MV-4-11 (cell line): ENCODE measurements at places on chromosomes 4 and X.

DNA sequence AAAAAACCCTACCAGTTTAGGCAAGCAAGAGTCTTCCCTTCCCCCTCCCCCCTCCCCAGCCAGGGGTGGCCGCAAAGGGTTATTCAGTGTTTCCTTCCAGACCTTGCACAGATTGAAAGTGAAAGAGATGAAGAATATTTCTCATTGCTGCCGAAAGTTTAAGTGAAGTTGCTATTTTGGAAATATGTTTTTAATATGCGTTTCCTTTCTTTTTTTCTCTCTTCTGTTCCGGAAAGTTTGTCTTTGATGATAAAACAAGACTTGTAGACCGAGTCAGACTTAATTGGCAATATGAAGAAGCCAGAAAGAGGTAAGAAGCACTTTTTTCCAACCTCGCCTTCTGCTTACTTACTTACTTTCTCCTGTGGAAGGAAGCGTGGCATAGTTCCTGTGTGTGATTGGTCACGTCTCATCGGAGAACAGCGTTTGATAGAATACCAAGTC, 58.5 kb upstream of the CLCN4 start:
- peak; percentile 9 for DNase-seq

DNA sequence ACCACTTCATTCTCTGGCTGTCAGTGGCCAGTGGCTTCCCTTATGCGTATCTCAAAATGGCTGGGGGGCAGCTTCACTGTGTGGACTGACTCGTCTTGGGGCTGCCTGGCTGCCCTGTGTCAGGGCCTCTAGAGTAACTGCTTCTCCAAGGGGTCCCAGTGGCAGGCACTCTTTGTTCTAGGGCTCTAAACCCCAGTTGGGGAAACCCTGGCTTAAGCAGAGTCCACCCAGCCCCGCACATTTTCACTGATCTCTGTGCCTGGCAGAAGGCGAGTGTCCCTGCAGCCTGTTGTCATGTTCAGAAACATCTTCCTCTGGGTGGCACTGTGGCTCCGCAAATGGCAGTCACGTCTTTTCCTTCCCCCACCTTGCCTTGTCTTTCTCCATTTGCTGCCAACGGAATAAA, 59.7 kb downstream of the NBDY start:
- no peak for DNase-seq

- DNase-seq: no peak
Measured at GRCh38 chr4:34709564-34709963, 1534.8 kb downstream of the ARAP2 start.

- DNase-seq: no peak
Measured at GRCh38 chrX:136879001-136879687, 1.4 kb downstream of the RBMX start.

- DNase-seq: no peak
Measured at GRCh38 chr4:154686838-154687237, 57.0 kb upstream of the LRAT start.

- DNase-seq: no peak
Measured at GRCh38 chr4:141768954-141769353, 132.6 kb downstream of the IL15 start.

- DNase-seq: peak; percentile 80
Measured at GRCh38 chr4:123232439-123232838, 164.2 kb upstream of the SPRY1 start.

GRCh38 chr4:184782731-184783373, 42.9 kb downstream of the ACSL1 start:
- no peak for DNase-seq

DNA sequence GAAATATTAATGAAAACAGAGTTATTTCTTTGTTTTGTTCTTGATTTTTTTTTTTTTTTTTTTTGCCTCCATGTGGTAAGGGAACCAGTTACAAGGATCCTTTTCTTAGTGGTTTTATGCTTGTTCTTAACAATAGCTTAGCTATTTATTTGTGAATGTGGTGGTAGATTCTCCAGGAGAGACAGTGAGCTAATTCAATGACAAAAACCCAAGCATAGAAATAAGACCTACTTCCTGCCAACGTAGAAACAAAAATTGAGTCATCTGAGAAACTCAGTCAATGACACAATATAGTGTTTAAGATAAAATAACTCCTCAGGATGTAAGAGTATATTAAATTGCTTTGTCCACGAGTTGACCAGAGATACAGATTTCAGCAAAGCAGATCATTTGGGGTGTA, 863.8 kb upstream of the PABPC4L start:
- DNase-seq: no peak

GRCh38 chr4:67571975-67572374, 13.4 kb downstream of the STAP1 start:
- DNase-seq: no peak

DNA sequence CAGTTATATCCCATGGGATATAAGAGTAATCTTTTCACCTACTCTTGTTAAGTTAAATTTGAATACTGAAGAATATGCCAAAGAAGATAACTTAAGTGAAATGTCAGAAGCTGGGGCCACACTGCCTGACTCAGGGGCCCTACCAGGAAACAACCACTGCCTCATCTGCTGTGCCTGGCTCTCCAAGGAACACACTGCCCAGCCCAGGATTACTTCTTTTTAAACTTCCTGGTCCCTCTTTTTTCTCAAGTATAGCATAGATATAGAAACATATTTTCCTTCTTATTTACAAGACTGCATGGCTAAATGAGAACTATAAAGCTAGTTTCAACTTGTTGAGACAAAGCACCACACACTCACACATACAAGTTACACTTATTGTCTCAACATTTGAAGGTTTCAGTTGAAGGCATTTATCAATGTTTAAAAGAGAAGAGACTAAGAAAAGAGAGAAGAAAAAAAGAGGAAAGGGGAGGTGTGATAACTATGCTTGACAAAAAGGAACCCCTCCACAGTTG, 45.2 kb downstream of the MAML3 start:
- no peak for DNase-seq

GRCh38 chr4:149108626-149109025, 666.4 kb upstream of the NR3C2 start:
- no peak for DNase-seq

DNA sequence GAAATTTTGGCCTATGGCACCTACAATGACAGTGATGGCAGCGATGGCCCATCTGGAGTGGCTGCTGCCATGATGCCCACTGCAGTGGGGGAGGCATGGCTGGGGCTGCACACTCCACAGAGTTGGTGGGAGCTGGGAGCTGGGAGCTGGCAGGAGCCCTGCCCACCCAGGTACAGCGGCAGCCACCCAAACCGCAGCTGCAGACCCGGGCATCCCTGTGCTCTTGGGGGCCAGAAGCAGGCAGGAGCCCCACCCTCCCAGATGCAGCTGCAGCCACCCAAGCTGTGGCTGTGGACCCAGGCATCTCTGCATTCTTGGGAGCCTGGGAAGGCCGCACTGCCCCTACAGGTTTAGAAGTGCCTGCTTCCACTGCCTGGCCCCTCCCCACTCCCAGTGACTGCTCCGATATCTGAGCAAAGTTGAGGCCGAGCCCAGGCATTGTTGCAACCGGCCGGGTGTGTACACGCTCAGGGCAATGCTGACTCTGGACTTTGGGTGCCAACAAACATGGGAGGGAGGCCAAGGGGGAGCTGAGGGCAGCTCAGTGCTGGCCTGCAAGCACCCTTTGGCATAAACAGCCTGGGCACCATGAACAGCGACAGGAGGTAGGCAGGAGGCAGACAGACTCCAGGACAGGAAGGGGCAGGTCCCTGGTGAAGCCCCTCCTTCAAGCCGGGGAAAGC, 82.8 kb downstream of the PPP4R3C start:
- no peak for DNase-seq

DNA sequence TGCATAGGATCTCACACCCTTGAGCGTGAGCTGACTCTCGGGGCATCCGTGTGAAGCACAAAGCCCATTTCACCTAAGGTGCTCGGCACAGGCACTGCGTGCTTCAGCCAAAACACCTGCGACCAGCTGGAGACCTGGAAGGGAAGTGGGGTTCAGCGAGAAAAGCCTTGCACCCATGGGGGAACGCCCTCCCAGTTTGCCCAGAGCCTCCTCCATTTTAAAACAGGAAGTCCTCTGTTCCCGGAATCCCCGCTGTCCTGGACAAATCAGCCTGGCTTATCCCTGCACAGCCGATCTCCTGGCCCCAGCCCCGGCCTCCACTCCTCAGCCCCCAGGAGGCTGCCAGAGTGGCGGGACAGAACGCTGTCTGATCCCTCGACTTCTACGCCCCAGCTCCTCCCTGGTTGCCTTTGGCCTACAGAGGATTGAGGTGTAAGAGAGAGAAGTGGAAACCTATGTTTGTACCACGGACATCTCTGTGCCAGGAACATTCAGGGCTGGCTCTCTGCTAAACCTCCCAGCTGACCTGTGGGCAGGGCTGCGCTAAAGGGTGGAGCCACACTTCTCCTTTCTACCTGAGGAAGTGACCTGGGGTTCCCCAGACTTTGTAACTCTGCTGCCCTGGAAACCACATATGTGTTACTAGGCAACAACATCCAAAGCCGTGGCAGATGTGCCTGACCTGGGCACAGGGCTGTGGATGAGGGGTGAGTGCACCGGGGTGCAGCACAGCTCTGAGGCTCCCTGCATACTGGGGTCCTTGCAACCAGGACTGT, 3.8 kb upstream of the C4orf50 start:
- DNase-seq: no peak

GRCh38 chrX:2147928-2148327, 352.8 kb downstream of the DHRSX start:
- no peak for DNase-seq

GRCh38 chrX:111322231-111322855, 52.1 kb upstream of the CAPN6 start:
- peak; percentile 76 for DNase-seq

DNA sequence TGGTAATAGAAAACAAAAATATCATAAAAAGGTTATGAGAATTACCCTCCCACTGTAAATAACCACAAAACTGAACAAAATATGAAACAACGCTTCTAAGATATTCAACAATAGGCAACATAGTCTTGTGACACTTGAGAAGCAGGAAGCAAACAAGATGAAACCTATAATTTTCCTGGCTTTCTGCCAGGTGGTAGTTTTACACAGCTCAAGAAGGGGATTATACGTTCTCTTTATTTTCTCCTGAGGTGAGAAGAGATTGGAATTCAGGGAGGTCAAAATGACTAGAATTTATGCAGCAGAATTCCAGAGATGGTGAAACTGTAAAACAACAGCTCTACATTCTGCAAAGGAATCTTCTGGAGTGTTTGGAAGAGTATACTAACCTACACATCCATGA, 186.0 kb downstream of the HHIP start:
- no peak for DNase-seq

DNA sequence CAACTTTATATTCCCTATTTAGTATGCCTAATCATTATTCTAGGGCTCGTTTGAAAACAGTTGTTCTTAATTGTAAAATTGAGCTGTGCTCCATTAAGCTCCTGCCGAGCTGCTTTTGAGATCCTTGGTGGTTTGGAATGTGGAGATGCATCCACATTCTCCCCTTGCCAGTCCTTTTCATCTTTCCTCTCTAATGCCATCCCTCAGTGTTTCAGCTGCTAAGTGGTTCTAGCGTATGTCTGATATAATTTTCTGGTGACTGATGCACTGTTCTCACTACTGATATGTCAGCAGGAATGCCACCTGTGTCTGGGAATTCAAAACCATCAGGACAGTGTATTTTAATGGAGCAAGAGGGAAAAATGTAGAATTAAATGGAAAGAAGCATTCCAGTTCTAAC, 1085.0 kb downstream of the CCSER1 start:
- no peak for DNase-seq

- no peak for DNase-seq
Measured at GRCh38 chrX:38664285-38664684, 102.9 kb downstream of the TSPAN7 start.

- DNase-seq: no peak
Measured at GRCh38 chr4:28277931-28278330, 1417.3 kb downstream of the STIM2 start.

GRCh38 chr4:142348613-142349021, 497.5 kb downstream of the INPP4B start:
- DNase-seq: no peak

DNA sequence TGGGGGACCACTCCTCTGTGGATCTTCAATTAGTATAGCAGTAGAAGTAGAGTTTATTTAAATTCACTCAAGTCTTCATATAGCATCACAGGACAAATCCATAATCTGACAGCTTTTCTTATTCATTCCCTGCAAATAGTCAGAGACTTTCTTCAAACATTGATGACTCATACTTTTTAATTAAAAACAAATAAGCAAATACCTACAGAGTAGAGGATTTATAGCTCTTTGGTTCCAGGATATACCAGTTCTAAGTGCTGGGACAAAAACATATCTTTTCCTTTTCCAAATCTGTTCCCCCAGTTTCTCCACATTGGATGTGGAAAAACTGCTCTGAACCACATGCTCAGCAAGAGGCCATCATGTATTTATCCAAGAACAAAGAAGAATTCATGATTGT, 24.1 kb downstream of the EMCN start:
- DNase-seq: no peak

- no peak for DNase-seq
Measured at GRCh38 chr4:3190549-3190948, 58.4 kb upstream of the MSANTD1 start.

DNA sequence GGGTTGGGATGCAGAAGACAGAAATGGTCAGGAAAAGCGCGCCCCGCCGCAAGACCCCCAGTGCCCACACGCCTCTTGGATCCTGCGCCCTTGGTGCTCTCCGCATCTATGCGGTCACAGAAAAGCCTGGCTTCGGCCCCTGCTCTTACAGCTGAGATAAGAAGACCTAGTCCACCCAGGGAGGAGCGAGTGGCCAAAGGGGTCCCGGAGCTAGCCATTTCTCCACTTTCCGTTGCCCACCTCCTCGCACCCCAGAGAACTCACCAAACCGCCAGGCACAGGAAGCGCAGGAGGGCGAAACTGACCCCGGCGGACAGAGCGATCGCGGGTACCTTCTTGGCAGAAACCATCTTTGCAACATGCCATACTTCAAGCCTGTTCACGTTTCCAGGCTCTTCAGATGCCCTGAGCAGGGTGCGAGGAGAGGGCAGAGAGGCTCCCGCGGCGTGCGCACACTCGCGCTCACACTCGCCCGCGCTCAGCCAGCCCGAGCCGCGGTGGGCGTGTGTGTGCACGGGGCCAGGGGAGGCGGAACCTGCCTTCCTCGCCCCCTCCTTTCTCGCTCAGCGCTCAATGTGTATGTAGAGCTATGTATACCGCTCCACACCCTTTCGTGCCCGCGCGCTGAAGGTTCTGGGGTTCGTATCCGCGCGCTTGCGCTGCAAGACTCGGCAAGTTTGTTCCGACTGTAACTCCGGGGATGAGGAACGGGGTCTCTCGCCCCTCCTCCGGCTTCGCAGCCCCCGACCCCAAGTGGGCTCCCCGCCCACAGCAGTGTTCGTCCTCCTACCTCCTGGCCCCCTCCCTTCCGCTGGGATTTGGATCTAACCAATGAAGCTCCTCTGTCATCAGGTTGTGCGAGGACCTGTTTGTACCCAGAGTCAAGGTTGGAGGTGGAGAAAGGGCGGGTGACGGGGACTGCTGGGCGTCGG, at the start of gene GABRA4:
Gene GABRA4, minus strand, starts transcription at position 507 of the 932 bp plus-strand sequence. Its CDS starts 157 bp downstream, at position 350.
- no peak for DNase-seq

DNA sequence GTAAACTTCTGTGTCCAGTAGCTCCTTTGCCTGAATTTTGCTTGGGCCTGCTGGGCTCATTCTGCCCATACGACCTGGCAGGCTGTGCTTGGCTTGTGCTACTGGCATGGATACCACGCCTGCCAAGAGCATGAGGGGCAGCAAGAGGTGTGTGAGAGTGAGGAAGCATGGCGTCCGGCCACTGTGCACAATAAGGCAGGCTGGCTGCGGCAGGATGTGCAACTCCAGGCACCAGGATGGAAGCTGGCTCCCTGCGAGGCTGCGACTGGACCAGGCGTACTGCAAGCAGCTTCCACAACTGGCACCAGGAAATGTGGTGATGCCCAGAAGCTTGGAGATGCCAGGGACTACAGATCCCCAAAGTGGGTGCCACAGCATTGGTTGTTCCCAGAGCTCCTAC, 709.3 kb downstream of the PCDH18 start:
- DNase-seq: no peak

GRCh38 chrX:149207518-149207917, 297.6 kb downstream of the IDS start:
- DNase-seq: no peak
